ENCODE measurements at places on chromosomes 13 and 19.

- DNase-seq: no peak
Observed at GRCh38 chr13:58500938-58501337, 869.4 kb downstream of the PCDH17 start.

DNA sequence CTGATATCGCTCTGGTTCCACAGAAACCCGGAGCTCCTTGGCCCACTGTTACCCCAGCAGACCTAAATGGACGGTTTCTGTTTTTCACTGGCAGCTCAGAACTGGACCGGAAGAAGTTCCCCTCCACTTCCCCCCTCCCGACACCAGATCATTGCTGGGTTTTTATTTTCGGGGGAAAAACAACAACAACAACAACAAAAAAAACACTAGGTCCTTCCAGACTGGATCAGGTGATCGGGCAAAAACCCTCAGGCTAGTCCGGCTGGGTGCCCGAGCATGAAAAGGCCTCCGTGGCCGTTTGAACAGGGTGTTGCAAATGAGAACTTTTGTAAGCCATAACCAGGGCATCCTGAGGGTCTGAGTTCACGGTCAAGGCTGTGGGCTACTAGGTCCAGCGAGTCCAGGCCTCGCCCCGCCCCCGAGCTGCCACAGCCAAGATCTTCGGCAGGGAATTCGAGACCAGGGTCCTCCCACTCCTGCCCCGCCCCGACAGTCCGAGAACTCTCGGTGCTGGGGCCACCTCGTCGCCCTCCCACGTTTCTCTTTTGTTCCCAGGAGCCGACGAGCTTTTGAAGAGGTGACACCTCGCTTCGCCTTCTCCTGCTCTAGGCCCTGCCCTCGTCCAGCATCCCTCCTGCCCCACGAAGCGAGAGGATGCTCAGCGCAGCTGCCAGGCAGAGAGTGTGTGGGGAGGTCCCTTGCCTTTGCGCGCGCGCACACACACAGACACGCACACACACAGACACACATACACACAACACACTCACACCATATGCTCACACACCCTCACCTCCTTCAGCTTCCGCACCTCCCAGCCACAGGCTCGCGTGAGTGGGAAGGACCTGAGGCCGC lies 8.8 kb downstream of the ZIC2 start:
- no peak for DNase-seq

GRCh38 chr13:101711307-101712025 lies 259.0 kb downstream of the ITGBL1 start:
- DNase-seq: no peak

DNA sequence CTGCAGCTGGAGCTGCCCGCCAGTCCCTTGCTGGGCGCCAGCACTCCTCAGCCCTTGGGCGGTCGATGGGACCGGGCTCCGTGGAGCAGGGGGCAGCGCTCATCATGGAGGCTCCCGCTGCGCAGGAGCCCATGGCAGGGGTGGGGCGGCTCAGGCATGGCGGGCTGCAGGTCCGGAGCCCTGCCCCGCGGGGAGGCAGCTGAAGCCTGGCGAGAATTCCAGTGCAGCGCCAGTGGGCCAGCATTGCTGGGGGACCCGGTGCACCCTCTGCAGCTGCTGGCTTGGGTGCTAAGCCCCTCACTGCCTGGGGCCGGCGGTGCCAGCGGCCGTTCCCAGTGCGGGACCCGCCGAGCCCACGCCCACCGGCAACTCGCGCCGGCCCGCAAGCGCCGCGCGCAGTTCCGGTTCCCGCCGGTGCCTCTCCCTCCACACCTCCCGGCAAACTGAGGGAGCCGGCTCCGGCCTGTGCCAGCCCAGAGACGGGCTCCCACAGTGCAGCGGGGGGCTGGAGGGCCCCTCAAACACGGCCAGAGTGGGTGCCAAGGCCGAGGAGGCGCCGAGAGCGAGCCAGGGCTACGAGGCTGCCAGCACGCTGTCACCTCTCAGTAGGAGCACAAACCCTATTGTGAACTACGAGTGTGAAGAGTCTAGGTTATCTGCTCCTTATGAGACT lies 687.1 kb downstream of the PCDH17 start:
- no peak for DNase-seq

- DNase-seq: no peak
Observed at GRCh38 chr19:29964171-29964570, 22.1 kb downstream of the URI1 start.

- no peak for DNase-seq
Observed at GRCh38 chr19:55257461-55258420, 1.1 kb downstream of the PPP6R1 start.

- DNase-seq: no peak
Observed at GRCh38 chr19:17302391-17303166, 646 bp downstream of the ABHD8 start.

GRCh38 chr19:38683393-38684077 lies 36.1 kb downstream of the ACTN4 start:
- peak; percentile 96 for DNase-seq

DNA sequence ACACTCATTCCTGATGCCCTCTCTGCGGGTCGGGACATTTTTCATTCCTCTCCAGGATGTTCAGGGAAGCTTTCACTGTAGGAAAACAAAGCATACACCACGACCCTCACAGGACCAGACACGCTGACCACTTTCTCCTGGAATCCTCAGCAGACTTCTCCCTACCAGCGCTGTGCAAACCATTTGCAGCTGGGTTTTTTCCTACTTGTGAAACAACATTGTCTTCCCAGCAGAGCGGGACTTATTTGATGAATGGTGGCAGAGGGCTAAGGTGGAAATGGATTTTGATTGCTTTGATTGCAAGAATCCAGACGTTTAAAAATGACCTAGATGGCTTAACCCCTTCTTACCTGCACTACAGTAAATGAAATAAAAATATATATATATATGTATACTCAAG lies 265.9 kb downstream of the TBC1D4 start:
- no peak for DNase-seq

GRCh38 chr13:34913040-34913439 lies 29.0 kb upstream of the NBEA start:
- no peak for DNase-seq

GRCh38 chr19:10421240-10422045 lies 1.1 kb downstream of the PDE4A start:
- DNase-seq: no peak

GRCh38 chr19:771332-771785 lies 20.4 kb downstream of the MISP start:
- DNase-seq: no peak

DNA sequence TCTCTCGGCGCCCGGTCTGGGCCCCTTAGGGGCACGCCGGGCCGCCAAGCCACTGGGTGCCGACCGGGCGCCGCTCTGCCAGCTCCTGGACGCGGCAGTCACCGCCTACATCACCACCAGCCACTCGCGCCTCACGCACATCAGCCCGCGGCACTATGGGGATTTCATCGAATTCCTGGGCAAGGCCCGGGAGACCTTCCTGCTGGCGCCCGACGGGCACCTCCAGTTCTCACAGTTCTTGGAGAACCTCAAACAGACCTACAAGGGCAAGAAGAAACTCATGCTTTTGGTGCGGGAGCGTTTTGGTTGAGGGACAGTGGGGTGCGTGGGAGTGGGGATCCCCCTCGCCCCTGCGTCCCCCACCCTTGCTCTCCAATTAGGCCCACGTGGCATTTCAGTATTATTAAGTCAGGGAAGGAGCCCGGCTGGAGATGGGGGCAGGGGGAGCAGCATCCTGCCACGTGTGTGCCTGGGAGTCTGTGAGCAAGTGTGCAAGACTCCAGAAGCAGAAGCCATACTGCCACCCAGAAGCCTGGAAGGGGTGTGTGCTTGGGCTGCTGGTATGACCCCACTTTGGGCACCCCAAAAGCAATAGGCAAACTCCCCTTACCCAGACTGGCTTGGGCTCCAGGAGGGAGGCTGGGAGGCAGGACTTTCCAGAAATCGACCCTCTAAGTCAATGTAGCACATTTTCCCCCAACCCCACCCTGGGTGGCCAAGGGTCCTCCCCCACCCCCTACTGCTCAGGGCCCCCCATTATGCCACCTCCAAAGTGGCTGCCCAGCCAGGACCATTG lies 35.7 kb downstream of the ZSWIM4 start:
- DNase-seq: no peak

- DNase-seq: peak; percentile 49
Observed at GRCh38 chr13:99265821-99266426, 7.7 kb upstream of the GPR18 start.

GRCh38 chr13:109395014-109395413 lies 391.4 kb downstream of the IRS2 start:
- no peak for DNase-seq

GRCh38 chr19:14081797-14082674 lies 3.5 kb downstream of the C19orf67 start:
- no peak for DNase-seq

DNA sequence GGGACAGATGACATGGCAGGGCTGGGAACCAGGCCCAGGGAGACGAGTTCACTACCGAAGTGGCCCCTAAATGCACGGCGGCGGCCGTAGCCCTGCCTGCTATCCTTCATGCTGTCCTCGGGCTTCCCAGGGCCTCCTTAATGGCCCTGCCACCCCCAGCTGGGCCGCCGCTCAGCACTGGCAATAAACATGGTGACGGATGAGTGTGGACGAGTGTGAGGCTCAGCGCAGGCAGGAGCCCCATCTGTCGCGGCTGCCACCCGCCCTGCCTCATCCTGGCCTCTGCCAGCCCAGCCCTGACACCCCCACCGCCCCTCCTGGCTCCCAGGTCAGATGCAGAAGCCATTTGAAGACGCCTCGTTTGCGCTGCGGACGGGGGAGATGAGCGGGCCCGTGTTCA lies 13.6 kb downstream of the PIN1 start:
- DNase-seq: no peak

GRCh38 chr19:10074153-10074552 lies 12.0 kb upstream of the SHFL start:
- DNase-seq: no peak

DNA sequence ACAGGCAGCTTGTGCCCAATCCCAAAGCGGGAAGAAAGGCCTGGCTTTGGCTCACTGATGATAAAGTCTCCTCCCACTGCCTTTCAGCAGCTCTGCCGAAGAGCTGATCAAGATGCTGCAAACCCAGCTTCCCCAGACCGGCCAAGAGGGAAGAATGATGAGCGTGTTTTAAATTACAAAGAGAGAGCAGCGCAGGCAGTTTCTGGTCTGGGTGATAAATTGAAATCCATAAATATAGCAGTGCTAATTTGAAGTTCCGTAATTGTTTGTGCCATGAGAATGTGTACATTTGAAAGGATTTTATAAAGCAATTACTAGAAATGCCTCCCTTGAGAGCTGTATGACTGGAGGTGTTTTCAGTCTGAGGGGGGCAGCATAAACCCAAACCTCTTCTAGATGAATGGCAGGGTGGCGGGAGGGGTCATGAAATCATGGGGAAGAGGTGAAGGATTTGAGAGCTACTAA lies 171.8 kb downstream of the STK24 start:
- no peak for DNase-seq

DNA sequence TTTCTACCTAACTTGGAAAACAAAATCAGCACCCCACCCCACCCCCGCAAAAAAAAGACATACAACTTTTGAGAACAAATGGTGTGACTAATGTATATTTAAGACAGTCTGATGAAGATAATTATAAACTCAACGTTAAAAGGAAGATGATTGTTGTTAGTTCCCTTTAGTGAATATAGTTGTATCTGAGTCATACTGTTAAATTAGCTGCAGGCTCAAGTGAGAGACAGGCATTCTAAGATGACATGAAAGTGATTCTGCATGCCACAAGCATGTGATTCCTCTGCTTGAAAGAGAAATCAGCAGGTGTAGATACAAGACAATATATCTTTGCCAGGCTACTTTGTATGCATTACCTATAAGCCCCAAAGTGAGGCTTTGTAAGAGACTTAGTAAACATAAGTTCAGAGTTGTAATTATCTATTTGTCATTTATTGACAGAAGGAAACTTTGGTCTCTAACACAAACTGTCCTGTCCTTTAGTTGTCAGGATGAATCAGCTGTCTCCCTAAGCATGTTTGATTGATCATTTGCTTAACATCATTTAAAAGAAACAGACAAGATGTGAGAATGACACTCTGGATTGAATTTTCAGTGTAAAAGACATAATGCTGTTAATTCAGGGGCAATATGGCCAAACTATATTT lies 319.4 kb upstream of the HTR2A start:
- no peak for DNase-seq

DNA sequence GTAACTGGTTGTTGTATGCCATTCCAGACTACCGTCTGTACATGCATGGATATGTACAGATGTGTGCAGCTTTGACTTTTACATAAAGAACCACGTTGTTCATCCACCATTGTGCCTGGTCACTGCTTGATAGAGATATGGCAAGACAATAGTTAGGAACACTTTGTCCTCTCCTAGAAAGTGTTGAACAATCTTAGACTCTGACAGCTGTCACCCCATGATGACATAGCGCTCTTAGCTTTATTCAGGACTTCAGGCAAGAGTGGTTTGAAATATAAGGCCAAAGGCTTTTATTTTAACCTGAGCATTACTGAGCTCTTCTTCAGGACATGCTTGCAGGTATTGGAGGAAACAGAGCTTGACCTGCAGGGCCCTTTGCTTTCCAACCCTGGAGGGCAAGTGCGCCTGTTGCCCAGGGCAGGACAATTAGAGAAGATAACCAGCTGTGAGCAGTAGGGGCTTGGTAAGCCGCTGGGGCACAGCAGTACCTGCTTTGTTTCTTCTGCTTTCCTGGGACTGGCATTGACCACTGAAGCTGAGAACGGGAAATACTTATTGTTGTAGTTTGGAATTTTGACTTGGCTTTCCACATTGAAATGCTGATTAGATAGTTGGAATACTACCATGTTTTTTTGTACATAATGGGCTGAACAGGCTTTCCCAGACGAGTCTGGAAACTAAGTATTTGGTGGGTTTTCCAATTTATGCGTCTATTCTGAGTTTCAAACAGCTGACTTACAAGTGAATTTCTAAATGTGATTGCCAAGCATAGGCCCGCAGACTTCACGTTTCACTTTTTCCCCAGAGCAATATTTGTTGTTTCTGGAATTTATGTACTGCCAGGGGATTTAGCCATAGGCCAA lies 51.1 kb downstream of the GARRE1 start:
- DNase-seq: peak; percentile 39

DNA sequence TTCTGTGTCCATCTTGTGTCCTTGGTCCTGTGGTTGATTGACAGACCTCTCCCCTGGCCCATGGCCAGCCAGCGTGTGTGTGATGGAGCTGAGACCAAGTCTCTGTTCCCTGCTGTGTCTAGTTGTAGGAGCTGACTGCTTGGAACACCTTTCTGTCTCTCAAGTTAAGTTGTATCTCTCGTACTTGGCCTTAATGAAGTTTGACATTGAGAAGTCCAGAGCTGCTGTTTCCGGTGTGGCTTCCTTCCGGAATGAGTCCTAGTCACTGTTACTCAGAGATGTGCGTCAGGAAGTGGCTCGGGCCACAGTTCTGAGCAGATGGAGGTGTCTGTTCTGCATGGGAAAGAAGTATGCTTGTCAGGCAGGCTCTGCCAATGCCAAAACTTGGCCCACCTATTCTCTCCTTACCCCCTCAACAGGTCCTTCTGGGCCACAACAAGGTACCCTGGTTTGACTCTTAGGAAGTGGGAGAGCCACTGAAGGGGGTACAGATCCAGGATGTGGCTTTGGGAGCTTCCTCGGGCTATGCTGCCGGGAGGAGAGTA lies 54.3 kb downstream of the GATAD2A start:
- DNase-seq: no peak

GRCh38 chr19:33459222-33460090 lies 62.1 kb downstream of the PEPD start:
- DNase-seq: no peak

GRCh38 chr19:17491287-17491686 lies 20.2 kb upstream of the PGLS start:
- no peak for DNase-seq
